ENCODE measurements at places on chromosomes 5 and 9.
A peak's percentile ranks its signal among the peaks of the same experiment; 100 is the strongest.

GRCh38 chr5:58998544-58998943 is 415.7 kb downstream of the RAB3C start:
- no peak for DNase-seq

DNA sequence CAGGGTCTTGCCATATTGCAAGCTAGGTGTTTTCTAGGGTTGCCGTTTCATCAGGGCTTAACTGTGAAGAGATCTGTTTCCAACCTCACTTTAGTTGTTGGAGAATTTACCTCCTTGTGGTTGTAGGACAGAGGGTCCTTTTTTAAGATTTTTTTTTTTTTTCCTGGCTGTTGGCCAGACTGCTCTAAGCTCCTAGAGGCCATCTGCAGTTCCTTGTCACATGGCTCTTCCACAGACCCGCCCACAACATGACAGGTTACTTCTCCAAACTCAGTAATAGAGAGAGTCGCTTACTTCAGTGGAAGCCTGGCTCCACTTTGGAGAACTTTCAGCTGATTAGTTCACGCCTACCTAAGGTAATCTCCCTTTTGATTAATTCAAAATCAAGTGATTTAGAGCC is 543.7 kb downstream of the DMRTA1 start:
- DNase-seq, result peak; percentile 74

DNA sequence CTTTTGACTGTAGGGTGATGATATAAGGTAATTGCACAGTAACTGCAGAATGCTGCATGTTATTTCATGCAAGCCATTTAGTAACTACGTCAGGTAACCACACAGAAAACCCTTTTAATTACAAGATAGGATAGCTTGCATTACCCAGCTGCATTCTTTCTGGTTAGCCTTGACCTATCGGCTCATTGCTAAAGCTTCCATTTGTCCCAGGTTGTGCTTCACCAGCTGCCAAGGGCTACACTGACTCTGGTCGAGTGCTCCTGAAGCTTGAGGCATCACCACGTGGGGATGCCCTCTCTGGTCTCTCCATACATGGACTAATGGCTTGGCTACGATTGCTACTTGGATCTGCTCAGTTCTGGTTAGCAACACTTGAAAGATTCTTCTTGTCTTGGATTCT is 81.1 kb upstream of the SLC12A2 start:
- DNase-seq, result no peak

GRCh38 chr9:98607787-98608186 is 100.9 kb downstream of the GABBR2 start:
- DNase-seq, result no peak

DNA sequence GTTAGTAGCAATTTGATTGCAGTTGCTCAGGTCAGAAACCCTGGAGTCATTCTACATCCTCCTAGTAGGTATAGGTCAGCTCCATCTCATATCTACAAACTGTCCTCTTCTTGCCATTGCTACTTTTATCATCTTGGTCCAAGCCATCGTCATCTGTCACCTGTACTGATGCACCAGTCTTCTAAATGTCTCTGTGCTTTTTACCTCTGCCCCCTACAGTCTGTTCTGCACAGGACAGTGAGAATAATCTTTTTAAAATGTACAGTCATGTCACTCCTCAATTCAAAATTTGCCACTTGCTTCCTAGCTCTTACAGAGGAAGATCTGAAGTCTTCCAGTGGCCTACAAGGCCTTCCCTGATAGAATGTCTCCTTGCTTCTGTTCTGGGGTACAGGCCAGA is 6.8 kb downstream of the NNT start:
- peak; percentile 45 for DNase-seq

GRCh38 chr9:33241298-33241697 is 1.3 kb downstream of the SPINK4 start:
- DNase-seq, result no peak

DNA sequence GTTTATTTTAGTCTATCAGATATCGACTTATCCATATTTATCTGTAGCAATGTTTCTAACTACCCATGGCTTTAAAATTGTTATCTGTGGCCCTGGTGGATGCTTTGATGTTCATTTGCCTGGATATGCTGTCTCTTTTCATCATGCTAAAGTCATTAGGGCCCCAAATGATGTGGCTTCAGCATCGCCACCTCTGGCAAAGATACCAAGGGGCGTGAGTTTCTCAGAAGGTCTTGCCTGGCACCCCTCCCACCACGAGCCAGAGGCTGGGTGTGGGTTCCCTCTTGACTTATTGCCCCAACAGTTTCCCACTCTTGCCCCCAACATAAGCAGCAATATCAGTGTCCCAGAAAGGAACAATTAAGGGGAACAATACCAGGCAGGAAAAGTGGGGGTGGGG is 5.4 kb downstream of the ROPN1L start:
- DNase-seq, result no peak
